ENCODE measurements at places on chromosomes 16 and 17. TPM values are rescaled to one million over a fixed set of nuclear protein-coding genes. Genes with fewer than 3 reads are reported as not detected.

The MYH2 gene
- not detected for total RNA-seq

The XYLT1 gene
- total RNA-seq, result 6.9 TPM

The CLDN6 gene
- total RNA-seq, result not detected

The WFIKKN2 gene
- not detected for total RNA-seq

The RRAD gene
- total RNA-seq, result 27.7 TPM

The ASIC2 gene
- total RNA-seq, result 0.06 TPM

The TPSB2 gene
- total RNA-seq, result not detected

Data from Daoy (cell line).